ENCODE measurements at places on chromosomes 12 and 14.

DNA sequence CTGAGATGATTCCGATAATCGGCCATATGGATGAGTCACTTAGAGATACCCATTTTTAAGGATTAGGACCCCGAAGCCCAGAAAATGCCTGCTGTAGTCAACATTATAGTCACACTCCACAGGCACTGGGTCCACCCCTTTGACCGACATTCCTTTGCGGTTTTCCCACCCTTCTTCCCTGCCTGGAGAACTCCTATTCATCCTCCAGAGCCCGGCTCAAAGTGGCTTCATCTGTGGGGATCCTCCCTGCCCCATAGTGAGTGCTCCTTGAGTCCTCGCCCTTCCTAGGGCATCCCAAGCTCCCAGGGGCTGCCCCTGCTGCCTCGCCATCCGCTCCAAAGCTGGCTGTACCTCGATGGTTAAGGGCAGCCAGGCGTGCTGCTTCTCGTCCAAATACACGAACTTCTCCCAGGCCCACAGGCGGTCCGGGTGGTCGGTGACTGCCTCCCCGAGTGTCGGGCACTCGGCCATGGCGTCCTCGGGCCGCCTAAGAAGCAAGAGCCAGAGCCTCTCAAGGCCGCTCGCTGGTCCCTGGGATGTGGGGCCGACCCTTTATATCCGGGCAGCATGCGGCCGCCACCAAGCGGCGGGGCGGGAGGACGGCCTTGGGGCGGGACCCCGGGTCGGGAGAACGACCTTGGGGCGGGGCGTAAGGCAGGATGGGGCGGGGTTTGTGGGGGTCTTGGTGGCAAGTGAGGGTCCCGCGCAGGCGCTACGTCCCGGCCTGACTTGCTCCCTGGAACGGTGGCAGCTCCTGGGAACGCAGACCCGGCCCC is at the start of gene TCL1A:
Gene TCL1A, minus strand, starts transcription at position 530 of the 776 bp plus-strand sequence. Its CDS starts 59 bp downstream, at position 471.
- no peak for DNase-seq

GRCh38 chr12:69642531-69642930 is 31.8 kb upstream of the LRRC10 start:
- no peak for DNase-seq

- no peak for DNase-seq
Observed at GRCh38 chr14:88256997-88257950, 65.8 kb downstream of the KCNK10 start.

GRCh38 chr12:11703378-11703777 is 53.9 kb downstream of the ETV6 start:
- no peak for DNase-seq

GRCh38 chr14:105489542-105490266 is 1.3 kb upstream of the TEDC1 start:
- no peak for DNase-seq

- DNase-seq, result no peak
Observed at GRCh38 chr14:105315941-105316576, 1.5 kb downstream of the PACS2 start.

GRCh38 chr14:96357216-96357615 is 5.9 kb downstream of the ATG2B start:
- DNase-seq, result no peak

GRCh38 chr12:13148485-13148847 is 45.0 kb upstream of the GSG1 start:
- no peak for DNase-seq

DNA sequence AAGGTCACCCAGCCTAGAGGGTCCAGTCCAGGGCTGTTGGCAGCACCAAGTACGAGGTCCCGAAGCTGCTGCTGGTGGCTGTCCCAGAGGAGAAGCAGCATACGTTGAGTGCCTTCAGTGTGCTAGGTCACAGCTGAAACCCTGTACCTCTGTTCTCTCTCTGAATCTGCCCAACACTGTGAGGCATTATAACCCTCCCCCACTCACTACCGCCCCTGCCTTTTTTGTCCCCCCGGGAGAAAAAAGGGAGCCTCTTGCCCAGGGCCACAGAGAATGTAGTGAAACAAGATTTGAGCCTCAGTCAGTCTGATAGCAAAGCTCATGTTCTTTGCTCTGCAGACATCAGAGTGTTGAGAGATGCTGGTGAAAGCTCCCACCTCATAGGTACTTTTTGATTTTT is 53.4 kb downstream of the PPP2R5C start:
- DNase-seq, result no peak

GRCh38 chr12:58920102-58920960 is at the start of gene LRIG3:
Gene LRIG3, minus strand, starts transcription at chr12:58920504. Its CDS starts 269 bp downstream, at chr12:58920235.
- peak; percentile 53 for DNase-seq

- no peak for DNase-seq
Observed at GRCh38 chr14:100243020-100243419, 4.1 kb downstream of the YY1 start.

GRCh38 chr12:9363145-9363544 is 154.9 kb upstream of the PZP start:
- DNase-seq, result no peak

DNA sequence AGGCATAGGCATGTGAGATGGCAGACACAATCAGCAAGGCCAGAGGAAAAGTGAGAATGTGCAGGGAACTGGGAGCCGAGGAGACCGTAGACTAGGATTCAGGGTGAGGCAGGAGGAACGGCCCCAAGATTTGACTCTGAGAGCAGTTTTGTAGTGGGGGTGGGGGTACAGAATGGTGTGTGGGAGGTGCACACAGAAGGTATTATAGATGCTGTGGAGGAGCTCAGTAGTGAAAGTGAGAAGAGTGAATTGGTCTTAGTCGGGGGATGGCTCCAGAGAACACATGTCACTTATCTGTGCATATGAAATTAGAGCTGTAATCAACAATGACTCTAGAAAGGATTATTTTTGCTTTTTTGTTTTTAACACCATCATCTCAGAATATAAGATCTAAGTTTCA is 11.9 kb downstream of the ZNF664 start:
- no peak for DNase-seq

DNA sequence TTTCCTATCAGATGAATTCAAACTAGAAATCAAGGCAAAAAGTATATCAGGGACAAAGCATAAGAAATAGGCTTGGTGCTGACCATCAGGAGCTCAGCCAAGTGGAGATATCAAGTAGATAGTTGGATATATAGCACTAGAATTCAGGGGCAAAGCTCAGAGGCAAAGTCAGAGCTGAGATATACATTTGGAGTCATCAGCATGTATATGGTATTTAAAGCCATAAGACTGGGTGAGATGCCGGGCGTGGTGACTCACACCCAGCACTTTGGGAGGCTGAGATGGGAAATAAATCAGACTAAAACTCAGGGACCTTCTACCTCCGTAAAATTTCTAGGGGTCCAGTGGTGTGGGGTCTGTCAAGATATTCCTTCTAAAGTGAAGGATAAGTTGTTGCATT is 38.9 kb upstream of the LIMA1 start:
- DNase-seq, result no peak

GRCh38 chr12:39199351-39199750 is 243.6 kb downstream of the KIF21A start:
- DNase-seq, result no peak

- no peak for DNase-seq
Observed at GRCh38 chr14:103545915-103546651, 16.4 kb downstream of the BAG5 start.

DNA sequence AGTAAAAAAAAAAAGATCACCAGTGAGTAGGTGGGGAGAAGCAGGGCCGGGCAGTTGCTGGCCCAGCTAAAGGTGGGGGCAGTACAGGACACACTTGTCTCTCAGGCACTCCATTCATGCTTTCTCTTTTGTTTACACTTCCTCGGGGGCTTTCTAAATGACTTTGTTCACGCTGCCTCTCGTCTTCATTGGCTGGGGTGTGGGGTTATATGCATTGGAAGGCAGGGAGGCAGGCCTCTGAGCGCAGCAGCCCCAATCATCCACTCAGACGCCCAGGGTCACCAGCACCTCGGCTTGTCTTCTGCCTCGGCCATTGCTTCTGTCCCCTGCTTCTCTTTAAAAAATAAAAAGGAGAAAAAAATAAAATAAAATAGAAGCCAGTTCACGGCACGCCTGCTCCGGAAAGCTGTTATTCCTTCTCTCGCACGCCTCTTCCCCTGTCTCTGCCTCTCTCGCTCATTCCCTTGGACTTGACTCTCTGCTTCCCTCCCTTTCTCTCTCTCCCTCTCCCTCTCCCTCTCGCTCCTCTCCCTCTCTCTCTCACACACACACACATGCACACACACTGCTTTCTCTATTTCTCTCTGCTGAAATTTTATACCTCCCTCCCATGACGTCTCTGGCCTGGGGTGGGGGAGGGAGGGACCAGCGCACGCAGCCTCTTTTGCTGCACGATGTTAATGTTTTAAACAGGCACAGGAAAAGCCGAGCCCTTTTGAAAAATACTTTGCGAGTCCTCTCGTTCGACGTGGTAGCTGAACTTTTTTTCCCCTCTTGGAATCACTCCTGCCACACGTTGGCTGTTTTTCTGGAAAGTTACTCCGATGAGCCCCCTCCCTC is at the start of gene TGFB3:
Gene TGFB3, minus strand, starts transcription at position 570 of the 840 bp plus-strand sequence. CDS start 1,102 bp downstream, outside the sequence.
- no peak for DNase-seq

DNA sequence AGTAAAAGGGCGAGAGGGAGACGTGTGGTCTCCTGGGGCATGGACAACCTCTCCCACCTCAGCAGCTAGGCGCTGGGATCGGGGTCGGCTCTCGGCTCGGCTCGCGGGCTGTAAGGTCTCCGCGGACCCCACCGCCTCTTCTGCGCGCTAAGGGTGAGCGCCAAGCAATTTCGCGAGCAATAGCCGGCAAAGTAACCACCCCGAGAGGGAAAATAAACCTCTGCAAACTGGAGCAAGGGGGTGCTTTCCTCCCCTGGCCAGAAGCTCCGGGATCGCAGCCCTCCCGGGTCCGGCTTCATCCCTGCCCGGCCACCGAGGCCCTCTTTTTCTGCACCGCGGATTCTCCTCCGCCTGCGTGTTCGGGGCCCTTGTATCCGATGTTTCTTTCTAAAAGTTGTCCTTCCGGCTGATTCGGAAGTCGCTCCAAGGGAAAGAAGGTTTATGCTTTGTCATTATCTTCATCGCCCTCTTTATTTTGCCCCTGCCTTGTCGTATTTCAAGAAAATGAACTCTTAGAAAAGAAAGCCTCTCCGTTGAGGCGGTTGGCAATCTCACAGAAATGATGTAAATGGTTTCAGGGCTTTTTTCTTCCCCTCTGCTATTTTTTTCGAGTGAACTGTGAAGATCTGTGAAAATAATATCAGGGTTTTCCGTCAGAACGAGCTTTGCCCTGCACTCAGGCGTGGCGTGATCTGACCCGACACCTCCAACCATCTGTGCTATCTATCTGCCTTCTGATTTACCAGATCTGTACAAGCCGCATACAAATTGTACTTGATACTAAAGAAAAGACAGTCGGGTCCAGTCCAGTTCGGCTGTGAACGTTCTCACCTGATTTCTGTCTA is 1.7 kb upstream of the SIX6 start:
- DNase-seq, result no peak

DNA sequence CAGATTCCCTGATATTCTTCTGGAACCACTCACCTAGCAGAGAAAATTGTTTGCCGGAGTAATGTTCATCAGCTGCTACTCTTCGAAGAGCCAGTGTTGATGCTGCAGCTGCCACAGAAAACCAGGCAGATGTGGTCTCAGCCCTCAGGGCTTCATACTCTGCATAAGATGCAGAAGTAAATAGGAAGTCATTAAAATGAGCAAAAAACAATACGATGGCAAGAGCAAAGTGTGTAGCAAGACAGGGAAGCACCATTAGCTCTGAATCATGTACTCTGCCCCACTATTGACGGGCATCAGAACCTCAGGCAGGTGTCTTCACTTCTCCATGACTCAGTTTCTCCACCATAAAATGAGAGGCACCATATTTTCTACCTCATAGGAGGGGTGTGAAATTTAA is 991.6 kb upstream of the TMEM132C start:
- no peak for DNase-seq

DNA sequence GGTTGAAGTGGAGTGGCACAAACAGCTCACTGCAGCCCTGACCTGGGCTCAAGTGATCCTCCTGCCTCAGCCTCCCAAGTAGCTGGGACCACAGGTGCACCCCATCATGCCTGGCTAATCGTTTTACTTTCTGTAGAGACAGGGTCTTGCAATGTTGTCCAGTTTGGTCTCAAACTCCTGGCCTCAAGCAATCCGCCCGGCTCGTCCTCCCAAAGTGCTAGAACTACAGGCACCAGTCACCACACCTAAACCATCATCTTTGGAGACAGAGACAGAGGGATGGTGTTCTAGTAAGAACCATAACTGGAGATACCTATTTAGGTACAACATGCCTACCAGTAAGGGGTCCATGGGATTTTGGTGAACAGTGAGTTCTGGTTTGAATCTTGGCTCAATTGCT is 2.5 kb upstream of the DDX23 start:
- DNase-seq, result no peak

DNA sequence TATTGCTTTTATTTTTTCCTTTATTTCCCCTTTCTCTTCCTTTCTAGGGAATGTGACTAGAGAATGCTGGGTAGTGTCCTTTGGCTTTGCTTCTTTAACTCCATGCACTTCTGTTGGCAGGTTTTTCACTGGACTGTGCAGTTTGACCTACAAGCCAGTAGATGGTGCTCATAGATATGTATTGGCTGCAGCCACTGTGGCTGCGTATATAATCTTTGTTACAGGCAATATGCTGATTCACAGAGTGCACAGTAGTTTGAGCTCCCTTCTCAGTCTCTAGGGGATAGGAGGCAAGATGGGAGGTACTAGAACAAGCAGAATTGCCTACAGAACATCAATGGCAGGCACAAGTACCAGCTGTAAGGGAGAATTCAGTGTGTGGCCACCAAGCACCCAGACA is 503.5 kb downstream of the LRFN5 start:
- no peak for DNase-seq

GRCh38 chr12:105502426-105502930 is 172.0 kb downstream of the C12orf75 start:
- DNase-seq, result no peak

DNA sequence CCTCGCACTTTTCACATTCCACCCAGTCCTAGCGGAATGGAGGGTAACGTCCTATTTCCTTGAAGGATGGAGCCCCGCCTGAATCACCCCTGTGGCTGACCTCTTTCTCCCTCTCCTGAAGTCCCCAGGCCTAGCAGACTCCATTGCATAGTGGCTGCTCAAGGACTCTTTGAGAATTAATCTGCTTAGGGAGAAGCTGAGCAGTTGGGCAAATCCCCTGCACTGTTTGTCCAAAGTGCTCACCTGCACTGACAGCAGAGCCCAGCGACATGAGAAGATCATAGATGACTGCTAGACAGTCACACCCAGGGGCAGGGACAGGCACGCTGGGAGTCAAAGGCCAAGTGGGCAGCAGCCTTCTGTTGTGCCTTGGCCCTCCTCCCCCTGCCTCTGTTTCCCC is 37.7 kb upstream of the DICER1 start:
- no peak for DNase-seq

DNA sequence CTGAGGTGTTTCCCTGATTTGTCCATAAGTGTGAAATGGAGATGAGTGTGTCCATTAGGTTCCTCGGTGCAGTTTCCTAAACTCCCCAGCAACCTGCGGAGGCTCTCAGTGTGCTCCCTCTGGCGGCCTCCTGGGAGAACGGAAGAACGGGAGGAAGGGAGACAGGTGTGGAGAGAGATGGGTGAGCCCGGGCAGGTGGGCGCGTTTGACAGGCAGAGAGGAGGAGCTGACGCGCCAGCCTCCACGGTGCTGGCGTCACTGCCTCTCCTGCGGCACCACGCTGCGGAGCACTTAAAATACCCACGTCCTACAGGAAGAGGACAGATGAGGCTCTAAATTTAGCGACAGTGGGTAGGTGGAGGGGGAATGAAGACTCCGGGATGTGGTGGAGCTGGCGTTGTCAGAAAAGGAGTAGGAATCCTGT is 26.8 kb upstream of the PEX5 start:
- no peak for DNase-seq

GRCh38 chr14:77007183-77007974 is 21.1 kb downstream of the IRF2BPL start:
- DNase-seq, result no peak

Measured in thoracic aorta (tissue), 2 donors.